ENCODE measurements at places on chromosomes 12 and 14.

- no peak for DNase-seq
These were observed 6.7 kb downstream of the TAS2R43 start for GRCh38 chr12:11085419-11085818.

DNA sequence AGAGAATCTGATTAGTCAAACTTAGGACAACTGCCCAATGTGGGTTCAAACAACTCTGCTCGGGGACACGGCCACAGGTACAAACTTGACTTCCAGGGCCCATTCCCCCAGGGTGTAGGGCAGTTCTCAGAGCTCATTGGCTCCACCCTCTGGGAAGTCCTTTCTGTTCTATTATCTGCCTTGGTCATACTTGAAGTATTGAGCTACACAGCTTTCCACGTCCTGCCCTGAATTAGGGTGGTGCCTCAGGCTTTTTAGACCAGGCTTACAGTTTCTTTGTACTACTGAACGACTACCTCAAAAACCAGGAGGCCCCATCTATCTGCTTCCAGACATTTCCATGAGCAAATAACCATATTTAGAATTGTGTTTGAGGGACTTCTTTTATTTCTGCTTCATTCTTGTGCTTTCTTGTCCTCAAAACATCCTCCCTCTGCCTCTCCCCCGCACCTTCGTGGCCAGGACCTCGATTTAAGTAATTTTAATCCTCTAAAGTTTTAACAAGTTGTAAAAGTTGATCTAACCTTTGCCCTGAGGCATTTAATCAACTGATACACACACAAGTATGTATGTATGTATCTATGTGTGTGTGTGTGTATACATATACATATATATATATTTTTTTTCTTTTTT lies 281.7 kb upstream of the AMIGO2 start:
- DNase-seq, result no peak

GRCh38 chr14:102760496-102761193 lies 16.6 kb upstream of the TRAF3 start:
- no peak for DNase-seq

DNA sequence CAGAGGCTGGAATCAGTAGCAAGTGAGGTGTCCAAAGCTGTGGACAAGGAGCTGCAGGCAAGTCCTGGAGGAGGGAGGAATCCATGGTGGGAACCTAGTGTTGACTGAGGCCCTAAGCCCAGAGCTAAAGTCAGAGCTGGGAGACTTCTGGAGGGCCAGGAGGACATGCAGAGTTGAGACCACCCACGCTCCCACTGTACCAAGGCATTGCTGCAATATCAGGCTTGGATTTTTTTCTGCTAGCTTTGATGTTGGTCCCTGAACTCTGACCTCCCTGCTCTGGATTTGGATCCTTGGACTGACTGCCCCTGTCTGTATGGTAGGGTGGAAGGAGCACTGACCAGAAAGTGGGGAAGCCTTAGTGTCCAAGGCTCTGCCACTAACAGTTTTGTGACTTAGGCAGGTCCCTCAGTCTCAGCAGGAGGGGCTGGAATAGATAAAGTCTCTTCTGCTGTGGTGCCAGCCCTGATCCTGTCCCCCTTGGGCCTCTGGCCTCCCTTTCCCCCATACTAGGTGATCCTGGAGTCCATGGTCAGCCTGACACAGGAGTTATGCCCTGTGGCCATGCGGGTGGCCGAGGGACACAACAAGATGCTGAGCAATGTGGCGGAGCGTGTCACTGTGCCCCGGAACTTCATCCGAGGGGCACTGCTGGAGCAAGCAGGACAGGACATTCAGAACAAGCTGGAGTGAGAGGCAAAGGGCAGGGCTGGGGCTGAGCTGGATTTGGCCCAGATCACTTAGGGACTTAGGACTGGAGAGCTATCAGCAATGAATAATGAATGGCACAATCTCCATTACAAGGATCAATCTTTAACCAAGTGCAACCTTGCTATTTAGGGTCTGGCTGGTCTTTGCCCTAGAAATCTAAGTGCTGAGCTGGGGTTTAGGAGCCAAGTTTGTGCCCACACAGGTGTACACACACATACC lies 9.4 kb downstream of the CARMIL3 start:
- DNase-seq, result no peak

DNA sequence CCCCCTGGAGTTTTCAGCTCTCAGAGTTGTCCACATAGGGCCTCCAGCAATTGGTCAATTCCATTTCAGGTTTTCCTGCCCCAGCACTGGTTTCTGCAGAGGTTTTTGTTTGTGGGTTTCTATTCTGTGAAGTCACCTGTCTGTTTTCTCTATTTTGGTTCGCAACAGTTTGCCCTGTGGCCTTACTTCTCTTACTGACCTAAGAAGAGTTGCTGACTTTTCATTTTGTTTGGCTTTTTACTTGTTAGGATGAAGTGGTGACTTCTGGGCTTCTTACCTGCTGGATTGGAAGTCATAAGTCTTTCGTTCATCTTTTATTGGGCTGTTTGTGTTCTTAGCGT lies 196.4 kb upstream of the PARP11 start:
- DNase-seq, result no peak

DNA sequence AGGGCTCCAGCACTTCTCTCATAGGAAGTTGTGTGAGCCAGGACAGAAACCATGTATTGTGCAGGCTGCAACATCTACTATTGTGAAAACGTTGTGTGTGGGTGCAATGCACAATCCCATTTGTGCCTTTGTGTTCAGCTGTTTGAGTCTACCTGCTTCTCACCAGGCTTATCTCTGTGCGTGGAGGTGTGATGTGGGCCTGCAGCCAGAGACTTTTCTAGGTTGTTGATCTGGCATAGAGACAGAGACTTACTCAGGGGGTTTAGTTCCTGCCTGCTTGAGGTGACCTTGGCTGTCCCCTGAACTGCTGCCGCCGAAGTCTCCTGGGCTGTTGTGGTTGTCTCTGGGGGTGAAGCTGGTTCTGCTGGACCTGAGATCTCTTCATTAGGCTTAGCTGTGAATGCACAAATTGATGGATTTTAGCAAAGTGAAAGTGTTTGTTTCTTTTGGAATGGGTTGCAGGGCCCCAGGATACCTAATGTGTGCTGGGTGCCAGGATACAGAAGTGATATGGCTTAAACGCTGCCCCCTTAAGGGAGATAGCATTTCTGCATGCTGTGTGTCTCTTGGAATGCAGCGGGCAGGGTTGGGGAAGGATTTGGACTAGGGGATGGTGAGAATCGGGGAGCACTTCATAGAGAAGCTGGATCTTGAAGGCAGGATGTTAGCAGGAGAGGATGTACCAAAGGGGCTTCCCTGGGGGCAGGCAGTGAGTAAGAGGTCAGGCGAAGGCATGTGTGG lies 2.5 kb downstream of the LACRT start:
- no peak for DNase-seq

GRCh38 chr14:64675312-64675711 lies 28.9 kb upstream of the PLEKHG3 start:
- no peak for DNase-seq

DNA sequence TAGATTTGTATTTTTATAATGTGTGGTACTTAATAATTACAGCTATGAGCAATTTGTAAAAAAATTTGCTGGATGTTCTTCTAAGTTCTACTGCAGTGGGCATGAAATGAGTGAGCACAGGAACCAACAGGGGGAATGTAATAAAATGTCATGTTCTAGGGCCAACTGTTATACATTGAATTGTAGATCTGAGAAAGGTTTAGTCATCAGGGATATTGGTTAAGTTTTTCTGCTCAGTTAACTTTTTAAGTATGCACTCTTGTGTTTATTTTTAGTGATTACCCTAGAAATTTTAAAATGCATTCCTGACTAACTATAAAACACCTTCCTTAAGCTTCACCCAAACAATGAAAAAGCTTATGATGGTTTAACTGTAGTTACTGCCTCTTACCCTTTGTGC lies 101.8 kb downstream of the CAND1 start:
- no peak for DNase-seq

- no peak for DNase-seq
These were observed 26.2 kb upstream of the ETNK1 start for GRCh38 chr12:22598763-22599161.

GRCh38 chr14:70416725-70417349 lies at the start of gene SYNJ2BP:
SYNJ2BP (minus strand) TSS chr14:70417090; CDS start chr14:70416963, 127 bp downstream.
- peak; percentile 75 for DNase-seq

- no peak for DNase-seq
These were observed 27.9 kb downstream of the BAZ2A start for GRCh38 chr12:56602239-56602638.

GRCh38 chr12:45990468-45991283 lies at the start of gene SCAF11:
SCAF11 (minus strand) TSS chr12:45990574; CDS start chr12:45964167, 26,407 bp downstream.
- DNase-seq, result peak; percentile 100

DNA sequence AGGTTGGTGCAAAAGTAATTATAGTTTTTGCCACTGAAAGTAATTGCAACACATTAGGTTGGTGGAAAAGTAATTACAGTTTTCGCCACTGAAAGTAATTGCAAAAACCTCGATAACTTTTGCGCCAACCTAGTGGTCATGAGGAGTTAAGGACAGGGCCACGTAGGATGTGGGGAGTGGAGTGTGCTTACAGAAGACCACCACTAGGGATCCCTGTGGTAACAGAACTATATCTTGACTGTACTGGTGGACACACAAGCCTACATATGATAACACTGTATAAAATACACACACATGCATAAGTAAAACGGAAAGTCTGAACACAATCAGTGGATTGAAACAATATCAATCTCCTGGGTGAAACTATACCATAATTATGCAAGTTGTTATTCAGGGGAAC lies 187.4 kb upstream of the ABCD2 start:
- DNase-seq, result no peak

DNA sequence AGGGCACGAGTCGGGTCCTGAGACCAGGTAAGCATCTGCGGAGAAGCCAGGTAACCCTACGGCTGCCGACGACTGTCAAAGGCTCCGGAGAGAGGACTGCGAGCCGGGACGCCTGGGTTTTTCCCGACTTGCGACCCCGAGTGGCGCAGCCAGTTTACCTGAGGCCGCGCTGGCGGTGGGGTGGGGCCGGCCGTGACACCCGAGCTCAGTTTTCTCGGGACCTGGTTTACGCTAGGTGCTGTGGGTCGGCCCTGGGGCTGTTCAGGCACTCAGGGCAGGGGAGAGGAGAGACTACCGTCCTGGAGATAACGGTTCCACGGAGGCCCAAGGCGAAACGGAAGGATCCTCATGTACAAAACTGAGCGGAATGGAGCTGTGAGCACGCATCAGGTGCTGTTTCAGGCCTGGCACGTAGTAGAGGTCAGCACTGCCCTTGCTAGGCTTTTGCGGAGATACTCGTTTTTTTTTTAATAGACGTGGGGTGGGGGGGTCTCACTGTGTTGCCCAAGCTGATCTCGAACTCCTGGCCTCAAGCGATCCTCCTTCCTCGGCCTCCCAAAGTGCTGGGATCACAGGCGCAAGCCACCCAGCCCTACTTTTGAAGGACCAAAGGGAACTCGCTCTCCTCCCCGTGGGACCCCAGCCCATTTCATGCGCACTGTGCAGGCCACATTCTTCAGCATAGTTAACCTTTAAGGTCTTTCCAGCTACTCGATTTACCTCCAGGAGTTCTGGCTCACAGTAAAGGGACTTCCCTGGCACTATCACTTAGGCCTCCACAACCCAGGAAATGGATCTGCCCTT lies 471 bp downstream of the MTRFR start:
- DNase-seq, result no peak

DNA sequence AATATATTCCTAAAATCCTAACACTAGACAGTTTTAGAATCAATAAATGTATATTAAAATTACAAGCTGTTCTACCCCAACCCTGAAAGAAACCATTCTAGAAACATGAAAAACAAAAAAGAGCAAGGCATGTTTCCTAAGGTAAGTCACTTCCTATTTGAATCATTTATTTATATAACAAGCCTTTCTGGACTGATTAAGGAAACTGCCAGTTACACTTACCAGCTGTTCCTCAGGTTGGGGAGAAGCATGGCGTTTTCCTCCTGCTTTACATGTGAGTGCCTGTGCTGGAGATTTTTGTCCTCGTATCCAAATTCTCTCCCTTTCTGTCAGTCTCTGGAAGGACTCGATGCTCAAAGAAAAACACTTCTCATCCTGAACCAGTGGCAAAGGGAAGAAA lies 183.3 kb downstream of the EFCAB11 start:
- no peak for DNase-seq

GRCh38 chr12:89247967-89248366 lies 104.3 kb downstream of the DUSP6 start:
- no peak for DNase-seq

DNA sequence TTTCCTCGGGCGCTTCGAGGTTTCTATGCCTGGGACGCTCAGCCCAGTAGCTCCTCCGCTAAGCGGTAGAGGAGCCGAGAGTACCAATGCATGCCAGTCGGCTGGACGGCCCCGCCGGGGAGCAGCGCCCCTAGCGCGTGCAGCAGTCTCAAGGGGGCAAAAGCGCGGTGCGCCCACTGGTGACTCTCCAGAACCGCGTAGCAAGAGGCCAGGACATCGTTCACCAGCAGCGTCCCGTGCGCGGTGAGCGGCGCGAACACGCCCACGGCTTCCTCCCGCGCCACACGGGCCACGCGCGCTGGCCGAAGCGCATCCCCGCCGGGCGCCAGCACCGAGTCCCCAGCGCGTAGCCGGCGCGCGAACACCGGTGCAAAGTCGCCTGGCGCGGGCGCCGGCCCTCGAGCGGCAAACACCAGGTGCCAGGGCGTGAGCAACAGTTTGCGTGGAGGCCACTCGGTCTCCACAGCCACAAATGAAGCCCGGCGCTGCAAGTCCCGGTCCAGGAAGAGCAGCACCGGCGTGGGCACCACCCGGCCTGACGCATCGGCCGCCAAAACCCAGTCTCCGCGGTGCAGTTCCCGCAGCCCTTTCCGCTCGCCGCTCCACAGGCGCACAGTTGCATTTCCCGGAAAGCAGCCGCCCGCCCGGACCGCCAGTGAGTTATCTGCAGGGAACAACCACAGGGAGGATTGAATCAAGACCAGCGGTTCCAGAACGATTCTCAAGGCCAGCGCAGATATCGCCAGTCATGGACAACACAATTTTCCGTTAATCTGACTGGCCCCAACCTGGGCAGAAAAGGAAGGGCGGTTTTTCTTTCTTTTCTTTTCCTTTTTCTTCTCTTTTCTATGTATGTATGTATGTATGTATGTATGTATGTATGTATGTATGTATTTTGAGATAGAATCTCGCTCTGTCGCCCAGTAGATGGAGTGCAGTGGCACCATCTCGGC lies 4.5 kb downstream of the DHH start:
- peak; percentile 78 for DNase-seq

DNA sequence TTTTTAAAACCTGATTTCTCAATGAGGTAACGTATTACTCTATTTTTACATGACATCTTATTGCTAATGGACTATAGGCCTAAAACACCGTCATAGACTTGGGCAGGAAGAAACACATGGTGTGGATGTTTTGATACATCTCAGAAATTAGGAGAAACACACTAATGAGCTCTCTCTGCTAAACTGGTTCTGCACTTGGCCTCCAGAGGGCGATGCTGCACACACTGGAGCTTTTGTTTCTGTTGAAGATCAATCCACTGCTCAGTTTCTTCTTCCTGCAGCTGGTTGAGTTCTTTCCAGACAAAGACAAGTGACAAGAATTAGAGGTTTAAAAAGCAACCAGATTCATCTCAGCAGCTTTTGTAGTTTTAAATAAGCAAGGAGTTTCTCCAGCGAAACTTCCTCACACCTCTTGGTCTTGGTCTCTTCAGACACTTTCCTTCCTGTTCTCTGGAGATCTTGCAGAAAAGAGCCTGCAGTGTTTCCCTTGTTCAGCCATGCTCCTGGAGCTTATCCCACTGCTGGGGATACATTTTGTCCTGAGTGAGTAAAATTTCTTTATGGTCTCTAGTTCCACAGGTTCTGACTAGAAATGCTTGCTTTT lies 178.5 kb upstream of the OR4E1 start:
- no peak for DNase-seq

- DNase-seq, result no peak
These were observed 5.8 kb downstream of the ASB2 start for GRCh38 chr14:93970585-93970964.

GRCh38 chr12:46677749-46678148 lies 148.0 kb downstream of the SLC38A4 start:
- DNase-seq, result no peak

All from right forelimb (tissue), 1 donor.